ENCODE measurements at places on chromosomes 3 and 15. TPM values are rescaled to one million over a fixed set of nuclear protein-coding genes. Genes with fewer than 3 reads are reported as not detected.

Gene ZNF80
- polyA plus RNA-seq, result not detected

Gene INSYN1
- 138 TPM for polyA plus RNA-seq

Gene DOCK3
- polyA plus RNA-seq, result 35.7 TPM

DNA sequence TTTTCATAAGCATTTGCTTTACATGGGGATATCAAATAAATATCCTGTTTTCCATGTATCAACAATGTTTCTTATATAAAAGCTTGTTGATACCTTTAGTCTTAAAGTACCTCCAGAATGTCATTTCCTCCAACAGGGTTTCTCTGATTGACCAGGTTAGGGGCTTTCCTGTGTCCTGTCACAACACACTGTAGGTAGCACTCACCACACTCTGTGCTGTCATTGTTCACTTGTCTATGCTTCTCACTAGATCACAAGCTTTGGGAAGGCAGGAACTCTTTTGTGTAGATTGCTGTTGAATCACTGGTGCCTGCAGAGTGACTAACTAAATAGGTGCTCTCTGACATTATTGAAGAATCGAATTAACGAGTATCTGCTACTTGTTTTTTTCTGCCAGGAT lies 49.8 kb downstream of the USP50 start:
- no peak for DNase-seq

DNA sequence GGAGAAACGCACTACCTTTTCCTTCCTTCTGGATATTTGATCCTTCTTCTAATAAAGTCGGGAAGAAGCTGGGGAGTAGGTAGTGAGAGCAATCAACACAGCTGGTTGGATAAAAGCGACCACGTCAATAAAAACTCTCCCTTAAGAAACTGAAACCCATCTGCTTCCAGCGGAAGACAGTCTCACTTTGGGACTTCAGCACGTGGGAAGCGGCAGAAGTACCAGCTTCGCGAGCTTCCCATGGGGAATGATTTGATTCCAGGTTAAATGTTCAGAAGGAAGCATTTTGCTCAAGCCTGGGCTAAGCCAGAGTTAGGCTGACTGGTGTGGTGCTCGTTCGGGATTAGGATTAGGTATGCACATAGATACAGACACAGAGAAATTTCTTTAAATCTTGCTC lies 262.3 kb upstream of the LYSMD4 start:
- DNase-seq, result no peak

- no peak for DNase-seq
Measured at GRCh38 chr3:46664971-46665762, 28.3 kb downstream of the ALS2CL start.

DNA sequence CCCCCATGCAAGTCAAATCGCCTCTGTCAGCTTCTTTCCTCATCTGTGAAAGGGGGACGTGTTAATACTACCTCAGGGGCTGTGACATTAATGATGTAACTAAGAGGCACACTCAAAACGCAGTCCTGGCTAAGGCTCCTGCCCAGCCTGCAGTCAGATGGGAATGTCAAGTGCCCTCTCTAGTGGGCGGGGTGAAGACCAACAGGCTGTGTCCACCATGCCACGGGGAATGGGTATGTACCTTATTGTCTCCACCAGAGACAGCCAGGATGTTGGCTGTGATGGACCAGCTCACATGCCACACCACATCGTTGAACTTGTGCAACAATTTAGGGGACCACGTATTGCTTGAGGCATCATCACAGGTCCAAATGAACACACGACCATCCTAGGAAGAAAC lies 11.0 kb upstream of the GHRL start:
- no peak for DNase-seq

Measured in spinal cord (tissue), 10 donors.